Stimulated activated CD8-positive, alpha-beta memory T cell treated with anti-CD3 and anti-CD28 coated beads, Interleukin-2, amount 100 ng/mL, for 1 hour (primary cell): ENCODE measurements at places on chromosomes 16 and 17.

GRCh38 chr17:5211458-5211857, 19.8 kb upstream of the ZNF594 start:
- no peak for DNase-seq

- no peak for DNase-seq
Measured at GRCh38 chr17:46979147-46979863, at the start of gene RPRML. Gene RPRML (minus strand): TSS chr17:46979253. CDS start chr17:46979007, 246 bp downstream.

- no peak for DNase-seq
Measured at GRCh38 chr16:884232-884631, 83.7 kb upstream of the GNG13 start.

DNA sequence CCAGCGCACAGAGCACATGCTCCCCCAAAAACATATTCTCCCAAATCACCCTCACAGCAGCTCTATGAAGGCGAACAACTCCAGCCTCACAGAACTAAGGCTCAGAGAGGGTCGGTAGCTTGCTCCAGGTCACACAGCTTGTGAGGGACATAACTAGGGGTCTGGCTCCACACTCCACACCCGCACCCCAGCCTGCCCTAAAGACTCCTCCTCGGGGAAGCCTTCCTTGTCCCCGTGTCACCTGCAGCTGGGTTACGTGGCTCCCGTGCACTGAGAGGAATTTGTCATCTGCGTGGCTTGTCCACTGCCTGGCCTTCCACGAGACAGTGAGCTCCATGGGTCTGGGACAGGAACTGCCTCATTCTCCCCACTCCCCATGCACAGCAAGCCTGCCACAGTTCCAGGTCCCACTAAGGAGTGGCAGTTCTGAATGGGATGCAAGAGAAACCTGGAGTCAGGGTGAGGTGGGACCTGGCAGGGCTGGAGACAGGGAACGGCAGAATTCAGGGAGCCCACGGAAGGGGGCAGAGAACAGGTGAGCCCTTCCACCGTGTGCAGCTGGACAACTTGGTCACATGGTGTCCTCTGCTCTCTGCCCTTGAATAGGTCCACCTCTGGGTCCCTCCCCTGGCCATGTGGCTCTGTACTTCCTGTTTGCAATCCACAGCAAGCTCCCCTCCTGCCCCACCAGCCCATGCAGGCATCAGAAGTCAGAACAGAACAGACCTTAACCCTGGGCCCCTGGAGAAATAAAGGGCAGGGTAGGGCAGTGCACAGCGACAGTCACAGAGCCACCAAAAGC, 27.4 kb downstream of the TNFRSF13B start:
- no peak for DNase-seq

- DNase-seq: no peak
Measured at GRCh38 chr17:73141411-73141810, 23.4 kb upstream of the SSTR2 start.

DNA sequence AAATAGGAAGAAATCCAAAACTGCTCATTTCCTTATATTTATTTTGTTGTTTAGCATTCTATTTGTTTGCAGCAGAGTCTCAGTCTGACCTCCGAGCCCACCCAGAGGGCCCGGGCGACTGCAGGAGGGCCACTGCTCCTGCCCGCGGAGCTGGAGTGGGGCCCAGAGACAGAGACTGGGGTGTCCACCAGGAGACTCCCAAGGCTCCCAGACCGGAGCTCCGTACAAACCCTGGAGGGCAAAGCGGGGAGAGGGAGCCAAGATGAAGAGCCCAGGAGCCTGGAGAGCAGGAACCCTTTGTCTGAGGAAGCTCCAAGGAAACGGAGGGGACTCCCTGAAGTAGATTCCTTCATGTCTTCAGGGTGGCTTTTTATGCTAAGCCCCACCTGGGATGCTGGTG, 57.9 kb downstream of the AXIN2 start:
- no peak for DNase-seq

DNA sequence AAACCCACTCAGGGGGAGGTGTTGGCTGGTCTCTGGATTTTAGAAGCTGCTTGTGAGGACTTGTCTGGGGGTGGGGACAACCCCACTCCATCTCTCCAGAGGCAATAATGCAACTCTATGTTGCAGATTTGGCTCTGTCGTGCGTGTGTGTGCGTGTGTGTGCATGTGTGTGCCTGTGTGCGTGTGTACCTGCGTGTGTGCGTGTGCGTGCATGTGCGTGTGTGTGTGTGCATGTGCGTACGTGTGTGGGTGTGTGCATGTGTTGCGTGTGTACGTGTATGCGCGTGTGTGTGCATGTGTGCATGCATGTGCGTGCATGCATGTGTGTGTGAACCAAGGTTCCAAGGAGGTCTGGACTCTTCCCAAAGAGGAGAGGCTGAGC, 120.4 kb upstream of the LHX1 start:
- DNase-seq: no peak

- DNase-seq: peak; percentile 52
Measured at GRCh38 chr17:64780096-64781013, 118.2 kb upstream of the SMURF2 start.

GRCh38 chr16:68664297-68664696, 19.2 kb downstream of the CDH3 start:
- no peak for DNase-seq

GRCh38 chr17:43803758-43804157, 23.5 kb downstream of the CFAP97D1 start:
- no peak for DNase-seq

DNA sequence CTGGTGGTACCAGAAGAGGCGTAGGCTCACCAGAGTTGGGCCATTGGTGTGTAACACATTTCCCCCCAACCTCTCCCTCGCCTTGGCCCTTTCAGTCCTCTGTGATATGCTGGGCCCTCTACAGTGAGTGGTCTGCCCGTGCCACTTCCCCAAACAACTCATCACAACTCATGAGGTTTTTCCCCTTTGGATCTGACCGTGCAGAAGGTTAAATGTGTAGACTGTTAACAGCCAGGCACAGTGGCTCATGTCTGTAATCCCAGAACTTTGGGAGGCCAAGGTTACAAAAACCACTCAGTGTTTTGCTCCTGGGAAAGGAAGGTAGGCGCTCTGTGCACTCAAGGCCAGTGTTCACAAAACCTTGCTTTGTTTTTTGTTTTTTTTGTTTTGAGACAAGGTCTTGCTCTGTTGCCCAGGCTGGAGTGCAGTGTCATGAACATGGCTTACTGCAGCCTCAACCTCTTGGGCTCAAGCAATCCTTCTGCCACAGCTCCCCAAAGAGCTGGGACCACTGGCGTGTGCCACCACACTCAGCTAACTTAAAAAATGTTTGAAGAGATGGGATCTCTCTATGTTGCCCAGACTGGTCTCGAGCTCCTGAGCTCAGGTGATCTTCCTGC, 11.3 kb upstream of the CYB5B start:
- no peak for DNase-seq

- no peak for DNase-seq
Measured at GRCh38 chr17:59845595-59846393, 46.9 kb downstream of the TUBD1 start.

- DNase-seq: no peak
Measured at GRCh38 chr17:82063424-82064415, 1.9 kb downstream of the DUS1L start.

- DNase-seq: no peak
Measured at GRCh38 chr17:58370309-58370708, 18.3 kb upstream of the SUPT4H1 start.

DNA sequence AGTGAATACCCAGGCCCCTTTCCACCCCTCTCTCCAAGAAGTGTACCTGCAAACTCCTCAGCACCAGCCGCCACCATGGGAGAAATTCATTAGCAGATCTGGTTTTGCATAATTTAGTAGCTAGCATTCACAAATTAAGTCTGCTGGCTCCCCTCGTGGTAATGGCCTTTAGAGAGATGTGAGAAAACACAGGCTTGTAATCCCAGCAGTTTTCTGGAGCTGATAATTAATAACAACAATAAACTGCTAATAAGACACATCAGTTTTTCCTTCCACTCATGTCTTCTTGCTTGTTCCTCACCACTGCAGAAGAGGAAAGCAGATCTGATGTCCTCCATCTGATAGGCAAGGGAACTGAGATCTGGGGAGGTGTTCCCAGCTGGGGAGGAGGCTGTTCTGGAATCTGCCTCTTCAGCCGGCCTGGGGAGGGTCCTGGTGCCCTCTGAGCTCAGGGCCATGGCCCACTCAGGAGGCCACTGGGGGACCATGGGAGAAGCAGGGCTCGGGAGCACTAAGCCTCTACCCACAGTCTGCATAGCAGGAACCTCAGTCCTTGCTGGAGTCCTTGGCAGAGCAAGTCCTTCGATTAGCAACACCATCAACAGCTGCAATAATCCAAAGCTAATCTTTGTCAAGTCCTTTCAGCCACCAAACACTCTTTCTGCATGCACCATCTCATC, 74.2 kb upstream of the DNAJA2 start:
- no peak for DNase-seq

DNA sequence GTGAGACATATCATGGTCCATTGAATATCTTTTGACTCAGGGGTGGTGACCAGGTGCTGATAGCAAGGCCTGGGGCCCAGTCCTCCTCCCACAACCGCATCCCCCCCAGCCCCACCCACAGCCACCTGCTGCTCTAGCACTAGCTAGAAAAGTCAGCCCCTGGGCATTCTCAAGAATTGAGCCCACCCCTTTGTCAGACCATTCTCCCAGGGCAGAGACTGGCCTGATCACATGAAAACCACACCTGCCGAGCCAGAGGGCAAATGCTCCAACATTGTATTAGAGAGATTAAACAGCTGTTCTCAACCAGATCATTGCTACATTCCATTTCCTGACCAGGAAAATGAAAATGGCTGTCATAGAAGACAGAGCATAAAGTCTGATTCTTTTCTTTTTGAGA, 62.4 kb downstream of the RAB11FIP4 start:
- DNase-seq: no peak

DNA sequence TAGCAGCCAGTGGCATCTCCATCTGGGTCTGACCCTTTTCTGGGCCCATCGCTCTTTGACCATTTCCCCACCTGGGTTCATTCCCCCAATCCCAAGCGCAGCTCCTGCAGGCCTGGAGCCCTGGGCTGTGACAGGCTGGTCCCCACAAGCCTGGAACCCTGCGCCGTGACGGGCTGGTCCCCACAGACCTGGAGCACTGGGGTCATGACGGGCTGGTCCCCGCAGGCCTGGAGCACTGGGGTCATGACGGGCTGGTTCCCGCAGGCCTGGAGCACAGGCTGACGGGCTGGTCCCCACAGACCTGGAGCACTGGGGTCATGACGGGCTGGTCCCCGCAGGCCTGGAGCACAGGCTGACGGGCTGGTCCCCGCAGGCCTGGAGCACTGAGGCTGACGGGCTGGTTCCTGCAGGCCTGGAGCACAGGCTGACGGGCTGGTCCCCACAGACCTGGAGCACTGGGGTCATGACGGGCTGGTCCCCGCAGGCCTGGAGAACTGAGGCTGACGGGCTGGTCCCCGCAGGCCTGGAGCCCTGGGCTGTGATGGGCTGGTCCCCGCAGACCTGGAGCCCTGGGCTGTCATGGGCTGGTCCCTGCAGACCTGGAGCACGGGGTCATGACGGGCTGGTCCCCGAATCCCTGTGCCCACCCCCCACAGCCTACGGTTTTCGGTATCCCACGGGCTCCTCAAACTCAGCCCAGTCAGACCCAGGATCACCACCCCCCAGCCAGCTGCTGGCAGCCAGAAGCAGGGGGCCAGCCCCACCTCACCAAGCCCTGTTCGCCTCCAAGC, 16.6 kb downstream of the TMC6 start:
- DNase-seq: no peak

DNA sequence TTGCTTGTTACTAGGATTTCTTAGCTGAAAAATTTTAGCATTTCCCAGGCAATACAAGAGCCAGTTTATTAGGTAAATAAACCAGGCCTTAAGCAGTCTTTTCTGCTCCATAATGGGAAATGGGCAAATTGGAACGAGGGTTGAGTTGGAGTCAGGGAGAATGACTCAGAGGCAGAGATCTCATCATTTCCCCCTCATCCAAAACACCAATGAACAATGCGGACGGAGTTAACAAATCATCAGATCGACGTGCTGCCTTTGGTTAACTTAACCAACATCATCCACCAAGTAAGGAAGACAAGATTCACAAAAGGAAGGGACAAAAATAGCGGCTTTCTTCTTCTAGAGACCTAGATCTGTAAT, 243.5 kb downstream of the STX8 start:
- DNase-seq: no peak

- no peak for DNase-seq
Measured at GRCh38 chr17:56624309-56624708, 30.8 kb downstream of the NOG start.

DNA sequence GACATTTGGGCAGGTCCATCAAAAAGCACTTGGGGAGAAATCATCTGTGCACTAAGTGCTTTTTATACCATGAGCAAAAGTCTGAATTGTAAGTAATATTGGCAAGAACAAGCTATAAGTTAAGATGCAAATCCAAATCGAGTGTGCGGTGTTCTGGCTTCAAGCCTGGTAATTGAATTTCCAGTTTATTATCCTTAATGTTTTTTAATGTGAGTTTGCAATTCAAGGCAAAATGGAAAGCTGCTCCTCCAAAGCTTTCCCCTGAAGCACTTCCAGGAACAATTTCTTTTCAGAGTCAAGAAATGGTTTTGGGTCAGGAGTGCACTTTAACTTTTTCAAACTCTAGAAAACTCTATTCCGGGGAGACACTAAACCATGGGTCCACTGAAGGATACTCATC, 445.7 kb downstream of the TOX3 start:
- no peak for DNase-seq

DNA sequence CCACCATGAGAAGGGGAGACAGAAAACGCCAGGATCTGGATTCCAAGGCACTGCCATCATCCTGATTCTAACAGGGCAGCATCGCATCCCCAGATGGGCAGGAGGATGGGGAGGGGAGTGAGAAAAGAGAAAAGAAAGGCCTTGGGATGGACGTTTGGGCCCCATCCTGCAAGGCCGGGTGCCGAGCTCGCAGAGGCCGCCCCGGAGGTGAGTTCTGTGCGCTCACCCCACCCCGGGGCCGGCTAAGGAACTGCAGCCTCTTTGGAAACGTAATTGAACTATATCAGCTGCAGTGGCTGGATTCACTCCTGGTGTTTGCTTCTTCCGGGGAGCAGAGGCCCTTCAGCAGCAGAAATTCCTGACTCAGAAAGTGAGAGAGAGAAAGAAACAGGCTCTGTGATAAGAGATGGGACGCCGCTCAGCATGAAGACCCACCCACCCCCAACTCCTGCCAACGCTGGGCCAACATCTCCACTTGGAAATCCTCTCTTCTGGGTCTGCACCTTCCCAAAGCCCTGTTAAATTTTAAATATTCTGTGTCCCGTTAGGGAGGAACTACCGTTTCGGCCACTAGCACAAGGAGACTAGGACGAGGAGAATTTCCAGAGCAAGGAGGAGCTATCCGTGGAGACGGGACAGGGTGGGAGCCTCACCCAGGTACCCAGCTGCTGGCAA, 8.5 kb upstream of the SSTR2 start:
- DNase-seq: peak; percentile 16

- no peak for DNase-seq
Measured at GRCh38 chr16:85072076-85072860, 40.0 kb downstream of the CIBAR2 start.

- no peak for DNase-seq
Measured at GRCh38 chr16:13606804-13607203, 313.1 kb upstream of the ERCC4 start.

GRCh38 chr16:52367821-52368220, 179.1 kb downstream of the TOX3 start:
- DNase-seq: no peak

DNA sequence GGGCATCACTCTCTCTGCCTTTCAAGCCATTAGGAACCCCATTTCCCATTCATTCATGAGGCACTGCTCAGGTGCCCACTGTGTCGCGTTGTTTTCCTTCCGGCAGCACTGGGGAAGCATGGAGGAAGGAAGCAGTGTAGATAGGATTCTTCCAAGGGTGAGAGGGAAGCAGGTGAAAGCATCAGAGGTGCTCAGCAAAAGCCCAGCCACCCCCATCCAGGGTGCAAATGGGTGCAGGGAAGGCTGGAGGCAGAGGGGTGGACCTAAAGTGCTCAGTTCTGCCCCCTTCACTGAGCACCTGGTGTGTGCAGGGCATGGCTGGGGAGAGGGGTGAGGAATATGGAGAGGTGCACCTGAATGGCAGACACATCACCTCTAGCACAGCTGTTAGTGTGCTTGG, 3.4 kb upstream of the NXPH3 start:
- no peak for DNase-seq
